SJSA1 (cell line): ENCODE measurements at places on chromosomes 1 and 21.

- H3K4me1 ChIP-seq = peaks cover 57% of the 10 kb centered on the region
- no peaks in the 10 kb centered on the region for H3K27me3 ChIP-seq
- DNase-seq = peak; percentile 73
- H3K36me3 ChIP-seq = no peaks in the 10 kb centered on the region
- H3K27ac ChIP-seq = peak overlapping the region; percentile 87
Observed at GRCh38 chr21:29221253-29221744, 77.4 kb upstream of the BACH1 start.

- no peak overlapping the region for H3K27ac ChIP-seq
- no peak overlapping the region for H3K4me3 ChIP-seq
- DNase-seq = no peak
- no peaks in the 10 kb centered on the region for H3K4me1 ChIP-seq
- no peaks in the 10 kb centered on the region for H3K27me3 ChIP-seq
Observed at GRCh38 chr1:88080875-88081274, 603.2 kb upstream of the PKN2 start.

- no peak for DNase-seq
- H3K27ac ChIP-seq = no peak overlapping the region
- H3K36me3 ChIP-seq = no peaks in the 10 kb centered on the region
- H3K4me3 ChIP-seq = no peak overlapping the region
Observed at GRCh38 chr1:29438991-29439390, 202.7 kb downstream of the PTPRU start.

DNA sequence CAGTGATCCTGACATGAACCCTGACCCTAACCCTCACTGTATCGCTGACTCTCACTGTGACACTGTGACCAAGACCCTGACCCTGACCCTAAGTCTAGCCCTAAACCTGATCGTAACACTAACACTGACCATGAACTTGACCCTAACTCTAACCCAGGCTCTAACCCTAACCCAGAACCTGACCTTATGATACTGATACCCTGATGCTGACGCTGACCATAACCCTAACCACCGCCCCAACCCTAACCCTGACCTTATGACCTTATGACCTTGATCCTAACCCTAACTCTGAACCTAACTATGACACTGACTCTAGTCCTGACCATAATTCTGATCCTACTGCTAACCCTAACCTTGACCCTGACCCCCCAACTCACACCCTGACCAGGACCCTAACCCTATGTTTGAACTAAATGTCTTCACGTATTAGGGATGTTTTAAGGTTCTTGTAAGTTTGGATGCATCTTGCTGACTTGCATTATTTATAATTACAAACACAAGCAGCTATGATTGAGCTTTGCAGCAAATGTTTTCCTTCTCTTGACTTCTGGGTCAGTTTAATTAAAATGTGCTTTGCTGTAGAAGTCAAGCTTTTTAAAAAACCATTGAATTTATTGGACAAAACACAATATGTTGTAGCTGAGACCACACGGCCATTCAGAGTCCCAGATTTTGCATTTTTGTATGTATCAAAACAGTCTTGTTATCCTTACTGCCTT is 23.9 kb upstream of the PRSS38 start:
- H3K27me3 ChIP-seq = no peaks in the 10 kb centered on the region
- H3K36me3 ChIP-seq = no peaks in the 10 kb centered on the region
- peaks cover 43% of the 10 kb centered on the region for H3K4me1 ChIP-seq
- no peak for DNase-seq

GRCh38 chr1:200991097-200991614 is 32.4 kb downstream of the KIF21B start:
- no peaks in the 10 kb centered on the region for H3K27me3 ChIP-seq
- no peak for DNase-seq
- H3K4me1 ChIP-seq = no peaks in the 10 kb centered on the region
- H3K27ac ChIP-seq = no peak overlapping the region
- H3K36me3 ChIP-seq = no peaks in the 10 kb centered on the region
- no peak overlapping the region for H3K4me3 ChIP-seq

GRCh38 chr21:19109694-19110093 is 706.1 kb upstream of the TMPRSS15 start:
- no peaks in the 10 kb centered on the region for H3K36me3 ChIP-seq
- H3K27me3 ChIP-seq = no peaks in the 10 kb centered on the region
- H3K27ac ChIP-seq = no peak overlapping the region
- H3K4me1 ChIP-seq = no peaks in the 10 kb centered on the region
- DNase-seq = no peak

DNA sequence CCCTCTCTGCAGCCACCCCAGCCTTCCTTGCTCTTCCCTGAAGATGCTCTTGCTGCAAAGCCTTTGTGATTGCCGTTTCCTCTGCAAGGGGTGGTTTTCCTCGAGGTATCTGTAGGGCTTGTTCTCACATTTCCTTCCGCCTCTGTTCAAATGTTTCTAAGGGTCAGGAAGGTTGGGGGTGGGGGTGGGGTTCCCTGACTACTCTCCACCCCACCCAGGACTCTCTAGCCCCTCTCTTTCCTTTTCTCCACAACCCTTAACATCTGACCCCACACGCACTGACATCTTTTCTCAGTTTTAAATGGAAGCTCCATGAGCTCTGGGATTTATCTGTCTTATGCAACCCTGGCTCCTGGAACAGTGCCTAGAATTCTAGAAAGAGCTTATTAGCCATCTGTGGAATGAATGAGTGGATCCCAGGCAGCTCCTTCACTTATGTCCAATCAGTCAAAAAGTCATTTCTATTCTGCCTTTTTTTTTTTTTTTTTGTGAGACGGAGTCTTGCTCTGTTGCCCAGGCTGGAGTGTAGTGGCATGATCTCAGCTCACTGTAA is 27.3 kb upstream of the ZNF362 start:
- no peak overlapping the region for H3K4me3 ChIP-seq
- no peaks in the 10 kb centered on the region for H3K27me3 ChIP-seq
- H3K36me3 ChIP-seq = no peaks in the 10 kb centered on the region

- no peaks in the 10 kb centered on the region for H3K27me3 ChIP-seq
- peak overlapping the region; percentile 5 for H3K27ac ChIP-seq
- peaks cover 11% of the 10 kb centered on the region for H3K4me1 ChIP-seq
Observed at GRCh38 chr1:89865498-89866382, 44.9 kb downstream of the LRRC8D start.

DNA sequence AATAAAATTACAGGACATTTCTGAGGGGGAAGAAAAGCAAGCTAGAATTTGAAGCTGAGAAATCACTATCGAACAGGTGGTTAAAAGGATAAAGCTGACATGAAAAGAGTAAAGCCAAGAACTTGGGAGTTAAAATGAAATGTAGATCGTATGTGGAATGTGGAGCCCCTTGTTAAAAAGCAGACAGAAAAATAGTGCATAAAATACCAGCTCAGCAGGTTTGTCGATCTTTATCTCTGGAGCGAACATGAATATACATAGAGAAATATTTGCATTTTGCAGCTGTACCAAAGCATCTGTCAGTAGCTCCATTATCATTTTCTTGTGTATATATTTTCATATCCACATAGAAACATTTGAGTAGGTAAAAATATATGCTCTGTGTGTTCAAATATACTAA is 73.6 kb upstream of the CDC42BPA start:
- no peaks in the 10 kb centered on the region for H3K4me1 ChIP-seq
- no peaks in the 10 kb centered on the region for H3K36me3 ChIP-seq
- no peaks in the 10 kb centered on the region for H3K27me3 ChIP-seq
- no peak overlapping the region for H3K27ac ChIP-seq

DNA sequence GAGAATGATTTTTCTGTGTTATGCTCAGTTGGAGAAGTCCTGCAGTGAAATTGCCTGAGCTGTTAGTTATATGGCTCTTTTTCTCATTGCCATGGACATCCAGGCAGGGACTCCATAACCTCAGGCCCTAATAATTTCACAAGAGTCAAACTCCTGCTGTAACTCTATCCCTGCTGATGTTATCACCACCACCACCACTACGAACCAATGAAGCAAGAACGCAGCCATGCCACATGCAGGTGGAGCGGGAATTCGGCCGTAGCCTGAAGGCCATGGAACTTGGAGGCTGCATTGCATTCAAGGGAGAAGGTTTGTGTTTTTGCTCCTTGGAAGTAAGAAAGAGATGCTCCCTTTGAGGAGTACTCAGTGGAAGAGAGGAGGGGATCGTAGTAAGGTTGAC is 16.8 kb upstream of the DLGAP3 start:
- no peak for DNase-seq
- H3K36me3 ChIP-seq = no peaks in the 10 kb centered on the region
- no peaks in the 10 kb centered on the region for H3K4me1 ChIP-seq
- no peak overlapping the region for H3K4me3 ChIP-seq
- peaks cover 5% of the 10 kb centered on the region; the same call in 1 of the 2 replicates for H3K27me3 ChIP-seq

DNA sequence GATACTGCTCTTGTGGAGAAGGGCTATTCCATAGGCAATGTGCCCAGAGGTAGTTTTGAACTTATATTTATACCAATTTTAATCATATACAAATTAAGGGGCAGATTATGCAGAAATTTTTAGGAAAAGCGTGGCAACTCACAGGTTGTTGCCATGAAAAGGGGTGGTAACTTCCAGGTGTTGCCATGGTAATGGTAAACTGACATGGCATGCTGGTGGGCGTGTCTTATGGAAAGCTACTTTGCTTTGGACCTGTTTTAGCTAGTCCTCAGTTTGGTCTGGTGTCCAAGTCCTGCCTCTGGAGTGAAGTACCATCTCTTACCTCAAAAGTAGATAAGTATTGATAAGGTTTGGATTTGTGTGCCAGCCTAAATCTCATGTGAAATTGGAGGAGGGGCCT is 7.9 kb upstream of the IL23R start:
- H3K27me3 ChIP-seq = 0 out of 2 replicates have a peak, but pooled peaks cover 6% of the 10 kb centered on the region
- H3K36me3 ChIP-seq = no peaks in the 10 kb centered on the region
- DNase-seq = no peak
- H3K4me1 ChIP-seq = no peaks in the 10 kb centered on the region

- H3K36me3 ChIP-seq = no peaks in the 10 kb centered on the region
- no peaks in the 10 kb centered on the region for H3K4me1 ChIP-seq
- no peak overlapping the region for H3K4me3 ChIP-seq
- no peaks in the 10 kb centered on the region for H3K27me3 ChIP-seq
Observed at GRCh38 chr21:29581393-29581792, 282.7 kb downstream of the BACH1 start.

DNA sequence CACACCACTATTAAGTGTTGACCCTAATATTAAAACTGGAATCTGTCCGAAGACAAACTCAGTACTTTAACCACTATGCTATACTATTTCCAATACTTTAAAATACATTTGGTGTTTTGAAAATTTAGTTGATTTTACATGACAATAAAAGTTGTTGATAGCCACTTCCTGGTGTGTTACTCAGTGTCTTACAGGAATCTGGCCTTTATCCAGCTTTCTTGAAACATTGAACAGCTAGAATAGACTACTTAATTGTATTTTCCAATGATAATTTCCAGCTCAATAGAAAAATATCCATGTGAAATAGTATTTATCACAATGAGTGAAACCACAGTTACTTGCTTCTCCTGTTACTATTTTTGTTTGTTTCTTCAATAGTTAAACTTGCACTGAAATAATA is 369.6 kb upstream of the ADGRL4 start:
- DNase-seq = no peak
- no peaks in the 10 kb centered on the region for H3K36me3 ChIP-seq
- H3K27ac ChIP-seq = no peak overlapping the region
- H3K27me3 ChIP-seq = no peaks in the 10 kb centered on the region
- no peak overlapping the region for H3K4me3 ChIP-seq
- no peaks in the 10 kb centered on the region for H3K4me1 ChIP-seq

DNA sequence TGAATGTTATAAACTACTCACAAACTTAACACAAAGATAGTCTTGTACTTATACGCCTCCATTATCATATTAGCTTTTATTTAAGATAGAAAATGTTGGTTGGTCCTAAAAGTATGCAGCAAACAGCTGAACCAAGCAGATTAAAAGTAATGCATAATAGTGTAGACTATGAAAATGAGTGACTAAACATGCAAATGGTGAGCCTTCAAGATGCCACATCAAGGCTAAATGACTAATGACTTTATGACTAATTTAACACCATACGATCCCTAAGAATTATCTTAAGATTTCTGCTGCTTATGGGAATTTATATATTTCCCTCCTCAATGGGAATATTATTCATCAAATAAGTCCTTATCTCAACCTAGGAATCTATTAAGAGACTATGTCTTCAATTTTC is 4.6 kb downstream of the GPATCH2 start:
- no peak overlapping the region for H3K27ac ChIP-seq
- no peaks in the 10 kb centered on the region for H3K36me3 ChIP-seq
- no peak for DNase-seq
- no peak overlapping the region for H3K4me3 ChIP-seq

GRCh38 chr1:200973937-200974657 is 49.4 kb downstream of the KIF21B start:
- H3K4me3 ChIP-seq = no peak overlapping the region
- H3K27ac ChIP-seq = no peak overlapping the region
- H3K27me3 ChIP-seq = no peaks in the 10 kb centered on the region
- H3K4me1 ChIP-seq = no peaks in the 10 kb centered on the region; the same call in 1 of the 2 replicates

DNA sequence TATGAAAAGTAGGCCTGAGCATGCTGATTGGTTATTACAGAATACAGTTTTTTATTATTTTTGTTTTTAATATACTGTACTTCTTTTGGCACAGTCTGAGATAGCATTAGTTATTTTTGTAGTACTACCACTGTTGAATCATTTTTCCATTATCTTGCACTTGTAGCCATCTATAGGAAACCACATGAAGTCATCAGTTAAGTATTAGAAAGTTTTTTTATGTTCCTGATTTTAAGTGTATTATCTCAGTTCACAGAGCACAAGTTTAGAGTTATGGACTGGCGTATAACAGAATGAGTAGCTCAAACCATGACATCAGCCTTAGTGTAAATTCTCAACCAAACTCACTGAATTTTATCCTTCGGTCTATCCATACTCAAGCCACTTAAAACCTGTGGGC is 22.8 kb downstream of the DHX9 start:
- H3K27ac ChIP-seq = no peak overlapping the region
- H3K36me3 ChIP-seq = peaks cover 100% of the 10 kb centered on the region
- H3K4me3 ChIP-seq = no peak overlapping the region
- DNase-seq = no peak

DNA sequence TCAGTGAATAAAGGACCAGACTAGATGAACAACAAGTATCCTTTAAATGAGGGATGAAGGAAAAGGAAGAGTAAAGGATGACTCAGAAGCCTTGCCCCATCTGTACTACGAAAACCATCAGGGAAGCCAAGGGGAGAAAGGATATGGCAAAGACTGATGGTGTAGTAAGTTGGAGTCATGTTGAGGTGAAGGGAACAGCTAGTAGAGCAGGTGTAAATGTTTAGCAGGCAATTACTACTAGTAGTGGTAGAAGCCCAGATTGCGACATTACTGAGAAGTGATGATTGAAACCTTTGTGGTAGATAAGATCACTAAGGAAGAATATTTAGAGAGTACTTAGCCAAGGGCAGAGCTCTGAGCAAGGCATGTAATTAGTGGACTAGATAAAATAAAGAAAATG is 84.0 kb downstream of the PHTF1 start:
- no peak overlapping the region for H3K27ac ChIP-seq
- peaks cover 7% of the 10 kb centered on the region; the same call in 1 of the 2 replicates for H3K4me1 ChIP-seq
- DNase-seq = no peak
- H3K27me3 ChIP-seq = no peaks in the 10 kb centered on the region
- no peak overlapping the region for H3K4me3 ChIP-seq
